ENCODE measurements at places on chromosomes 11 and 22.
A peak's percentile ranks its signal among the peaks of the same experiment; 100 is the strongest.

DNA sequence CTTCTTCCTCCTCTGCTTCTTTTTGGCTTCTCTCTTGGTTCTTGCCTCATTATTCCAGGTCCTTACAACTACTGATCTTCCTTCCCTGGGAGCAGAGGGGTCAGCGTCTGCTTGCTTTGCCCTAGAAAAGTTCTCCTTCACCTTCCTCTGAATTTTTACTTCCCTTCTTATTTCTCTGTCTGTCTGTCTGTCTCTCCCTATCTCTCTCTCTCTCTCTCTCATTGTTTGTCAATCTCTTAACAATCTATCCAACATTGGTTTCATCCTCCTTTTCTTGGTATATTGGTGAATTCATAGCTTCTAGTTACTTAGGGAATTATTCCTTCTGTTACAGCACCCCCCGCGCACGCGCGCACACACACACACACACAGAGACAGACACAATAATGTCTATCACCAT is 559.1 kb downstream of the MN1 start:
- DNase-seq = no peak

DNA sequence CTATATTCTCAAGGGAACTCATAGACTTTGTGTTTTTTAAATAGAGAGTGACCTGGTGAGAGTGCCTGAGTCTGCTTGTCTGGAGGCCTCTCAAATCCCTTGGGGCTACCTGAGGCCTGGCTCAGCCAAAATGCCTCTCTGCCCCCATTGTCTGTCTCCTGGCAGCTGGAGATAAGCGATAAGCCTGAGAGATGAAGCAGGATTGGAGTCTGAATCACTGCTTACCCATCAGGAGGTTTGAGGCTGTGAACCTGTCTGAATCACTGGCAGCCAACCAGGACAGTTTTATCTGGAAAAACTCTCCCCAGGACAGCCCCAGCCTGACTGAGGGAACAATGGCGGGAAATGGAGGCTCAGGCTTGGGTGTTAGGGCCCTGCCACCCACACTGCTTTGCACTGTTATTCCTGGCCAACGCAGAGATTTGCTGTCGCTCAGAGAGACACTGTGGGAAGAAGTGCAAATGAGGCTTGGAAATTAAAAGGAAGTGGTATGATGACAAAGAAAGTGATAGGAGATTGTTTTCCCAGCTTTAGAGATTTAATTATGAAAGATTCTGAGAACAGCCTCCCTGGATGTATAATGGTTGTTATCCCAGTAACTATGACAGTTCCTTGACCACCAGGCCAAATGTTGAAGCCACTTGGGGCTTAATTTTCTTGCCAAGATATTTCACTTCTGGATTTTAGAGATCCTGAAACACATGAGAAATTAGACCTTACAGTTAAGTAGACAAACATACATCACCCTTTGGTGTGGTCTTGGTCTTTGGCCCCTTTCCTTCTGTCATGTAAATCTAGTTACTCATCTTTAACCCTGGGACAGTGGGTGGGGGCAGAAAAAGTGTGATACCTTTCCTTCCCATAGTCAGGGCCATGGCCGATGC is 102.1 kb downstream of the RASSF10 start:
- DNase-seq = no peak

GRCh38 chr11:113289431-113290187 is 24.8 kb upstream of the TTC12 start:
- DNase-seq = peak; percentile 50

DNA sequence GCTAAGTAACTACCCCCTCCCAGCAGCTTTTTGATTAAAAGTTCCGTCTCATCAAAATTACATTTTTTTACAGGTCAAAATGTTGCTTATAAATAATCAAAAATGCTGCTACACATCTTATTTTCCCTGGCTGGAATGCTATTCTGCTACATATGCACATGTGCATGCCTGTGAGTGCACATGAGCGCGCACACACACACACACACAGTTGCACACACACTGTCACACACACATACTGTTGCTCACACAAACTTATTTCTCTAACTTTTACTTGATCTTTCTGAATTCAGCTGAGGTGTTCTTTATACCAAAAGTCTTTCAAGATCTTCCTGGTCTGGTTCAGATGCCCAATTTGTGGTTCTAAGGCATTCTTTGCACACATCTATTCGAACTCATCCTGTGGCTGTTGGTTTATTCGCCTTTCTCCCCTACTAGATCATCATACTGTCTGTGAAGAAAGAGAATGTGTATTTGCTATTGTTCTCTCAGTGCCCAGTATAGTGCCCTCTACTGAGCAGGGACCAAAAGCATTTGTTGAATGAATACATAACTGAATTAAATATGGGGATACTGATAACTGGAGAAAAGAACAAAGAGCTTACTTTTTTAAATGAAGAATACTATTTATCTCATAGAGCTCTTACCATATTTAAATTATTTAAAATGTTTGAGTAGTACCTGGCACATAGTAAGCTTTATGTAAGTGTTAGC is 68.1 kb upstream of the CCDC179 start:
- DNase-seq = no peak

DNA sequence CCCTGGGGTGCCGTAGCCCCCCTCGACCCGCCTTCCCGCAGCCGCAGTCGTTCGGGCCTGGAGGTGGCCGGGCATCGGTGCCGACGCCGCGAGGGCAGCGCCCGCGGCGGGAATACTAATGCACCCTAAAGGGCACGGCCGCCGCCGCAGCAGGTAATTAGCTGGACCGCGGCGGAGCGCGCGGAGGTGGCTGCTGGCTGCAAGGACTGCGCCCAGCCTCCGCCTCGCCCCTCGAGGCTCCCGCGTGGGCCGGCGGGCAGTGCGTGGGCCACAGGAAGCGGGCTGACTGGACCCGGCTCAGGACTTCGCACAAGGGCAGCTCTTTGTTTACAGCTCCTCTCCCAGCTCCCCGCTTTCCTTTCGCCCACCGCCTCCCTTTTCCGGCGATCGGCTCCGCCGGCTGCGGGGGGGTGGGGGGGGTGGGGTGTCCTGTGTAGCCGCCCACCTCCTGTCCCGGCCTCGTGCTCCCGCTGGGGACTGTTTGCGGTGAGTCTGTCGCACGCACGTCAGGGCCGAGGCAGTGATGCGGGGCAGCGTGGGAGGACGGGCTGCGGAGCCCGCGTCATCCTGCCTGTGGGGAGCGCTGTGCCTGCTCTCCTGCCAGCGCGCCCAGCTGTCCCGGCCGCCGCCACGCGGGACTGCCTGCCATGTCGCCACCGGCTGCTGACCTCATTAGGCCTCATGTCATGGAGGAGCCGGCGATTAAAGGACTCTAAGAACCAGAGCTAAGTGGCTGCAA is 53.2 kb downstream of the GRIK4 start:
- no peak for DNase-seq

DNA sequence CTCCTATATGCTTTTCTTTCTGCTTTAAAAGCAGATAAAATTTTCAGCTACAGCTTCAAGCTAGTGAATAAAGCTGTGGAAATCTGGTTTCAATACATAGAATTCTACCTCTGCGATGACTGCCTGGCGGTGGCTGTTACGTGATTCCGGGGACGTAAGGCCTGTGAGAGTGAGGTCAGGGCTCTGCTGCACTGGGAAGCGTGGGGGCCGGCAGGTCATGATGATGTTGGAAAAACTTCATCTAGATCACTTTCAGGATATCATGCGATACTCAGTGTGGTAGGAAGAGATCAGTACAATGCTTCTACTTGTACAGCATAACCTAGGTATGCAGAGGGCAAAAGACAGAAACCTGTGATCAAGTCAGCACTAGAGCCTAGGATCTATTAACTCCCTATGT is 546.8 kb upstream of the B3GAT1 start:
- DNase-seq = no peak

GRCh38 chr22:37310075-37310606 is 27.8 kb downstream of the CYTH4 start:
- DNase-seq = no peak

DNA sequence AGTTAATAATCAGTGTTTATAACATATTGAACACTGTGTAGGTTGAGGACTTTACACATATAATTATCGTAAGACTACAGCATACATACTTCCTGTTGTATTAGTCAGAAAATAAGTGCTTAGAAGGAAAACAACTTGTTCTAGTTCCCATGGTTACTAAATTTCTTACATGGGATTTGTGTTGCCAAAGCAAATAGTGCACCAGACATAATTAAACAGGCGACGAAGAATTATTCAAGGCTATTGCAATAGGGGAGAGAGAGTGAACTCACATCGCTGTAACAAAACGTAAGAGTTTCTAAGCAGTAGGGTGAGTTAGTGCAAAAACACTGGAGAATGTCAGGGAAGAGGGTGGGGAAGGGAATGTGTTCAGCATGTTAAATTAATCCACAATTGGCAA is 347.8 kb downstream of the CNTN5 start:
- DNase-seq = no peak

GRCh38 chr11:124394408-124394807 is 4.4 kb downstream of the OR8B3 start:
- DNase-seq = no peak

- DNase-seq = no peak
These were observed 17.5 kb downstream of the CDC45 start for GRCh38 chr22:19497245-19497644.

- no peak for DNase-seq
These were observed 198.0 kb upstream of the PDGFD start for GRCh38 chr11:104361975-104362374.

DNA sequence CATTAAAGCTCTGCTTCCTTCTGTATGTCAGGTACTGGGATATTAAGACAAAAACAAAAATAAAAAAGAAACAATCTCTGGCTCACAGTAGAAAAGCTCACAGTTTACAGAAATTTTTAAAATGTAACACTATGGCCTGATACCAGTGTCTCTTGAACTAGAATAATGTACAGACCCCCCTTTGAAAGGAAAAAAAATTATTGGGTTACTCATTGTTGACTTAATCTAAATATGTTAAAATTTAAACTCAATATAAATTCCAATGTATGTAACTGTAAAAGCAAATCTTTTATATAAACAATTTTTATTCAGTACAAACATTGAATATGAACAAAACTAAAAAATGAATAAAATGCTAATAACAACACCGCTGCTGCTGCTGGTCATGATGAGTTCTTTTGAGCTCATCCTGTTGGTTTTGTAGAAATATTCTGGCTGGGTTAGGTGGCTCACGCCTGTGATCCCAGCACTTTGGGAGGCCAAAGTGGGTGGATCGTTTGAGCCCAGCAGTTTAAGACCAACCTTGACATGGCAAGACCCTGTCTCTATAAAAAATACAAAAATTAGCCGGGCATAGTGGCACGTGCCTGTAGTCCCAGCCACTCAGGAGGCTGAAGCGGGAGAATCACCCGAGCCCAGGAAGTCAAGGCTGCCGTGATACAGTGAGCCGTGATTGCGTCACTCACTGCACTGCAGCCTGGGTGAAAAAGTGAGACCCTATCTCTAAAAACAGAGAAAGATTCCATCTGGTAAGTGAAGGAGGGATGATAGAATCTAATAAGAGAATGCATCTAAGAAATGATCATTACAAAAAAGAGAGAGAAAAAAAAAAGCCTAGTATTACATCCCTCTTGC is 11.8 kb upstream of the KCNE3 start:
- no peak for DNase-seq

DNA sequence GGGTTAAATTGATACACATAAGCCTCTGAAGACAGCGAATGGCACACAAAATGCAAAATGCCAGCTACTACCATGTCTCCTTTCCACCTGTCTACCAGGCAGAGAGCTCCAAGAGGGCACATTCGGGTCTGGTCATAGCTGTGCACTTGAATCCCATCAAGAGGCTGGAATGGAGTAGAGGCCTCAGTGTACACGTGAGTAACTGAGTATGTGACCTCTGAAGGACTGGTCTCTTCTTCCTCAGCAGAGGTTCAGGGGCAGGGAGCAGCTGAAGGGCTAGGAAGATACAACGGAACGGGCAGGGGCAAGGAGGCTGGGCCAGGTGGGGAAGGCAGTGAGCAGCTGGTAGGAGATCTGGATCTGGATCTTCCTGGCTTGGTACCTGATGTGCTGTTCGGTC is 56.3 kb upstream of the PHOX2A start:
- DNase-seq = no peak

DNA sequence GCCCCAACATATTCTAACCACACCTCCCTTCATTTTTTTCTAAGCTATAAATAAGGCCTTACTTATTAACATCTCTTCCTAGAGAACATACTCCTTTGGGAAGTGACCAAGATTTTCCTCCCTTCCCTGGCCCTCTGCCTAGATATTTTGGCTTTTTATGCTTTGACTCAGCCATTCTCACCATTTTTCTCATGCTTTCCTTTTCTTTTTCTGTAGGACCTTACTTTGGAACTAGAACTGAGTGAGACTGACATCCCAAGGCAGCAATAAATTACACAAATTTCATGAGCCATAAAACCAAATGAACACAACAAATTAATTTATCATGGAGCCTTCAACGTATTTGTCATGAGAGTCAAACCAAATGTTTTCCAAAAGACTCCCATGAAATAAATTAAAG is 142.7 kb upstream of the CTSC start:
- DNase-seq = no peak

- DNase-seq = no peak
These were observed 7.1 kb upstream of the ENDOD1 start for GRCh38 chr11:95082576-95083001.

DNA sequence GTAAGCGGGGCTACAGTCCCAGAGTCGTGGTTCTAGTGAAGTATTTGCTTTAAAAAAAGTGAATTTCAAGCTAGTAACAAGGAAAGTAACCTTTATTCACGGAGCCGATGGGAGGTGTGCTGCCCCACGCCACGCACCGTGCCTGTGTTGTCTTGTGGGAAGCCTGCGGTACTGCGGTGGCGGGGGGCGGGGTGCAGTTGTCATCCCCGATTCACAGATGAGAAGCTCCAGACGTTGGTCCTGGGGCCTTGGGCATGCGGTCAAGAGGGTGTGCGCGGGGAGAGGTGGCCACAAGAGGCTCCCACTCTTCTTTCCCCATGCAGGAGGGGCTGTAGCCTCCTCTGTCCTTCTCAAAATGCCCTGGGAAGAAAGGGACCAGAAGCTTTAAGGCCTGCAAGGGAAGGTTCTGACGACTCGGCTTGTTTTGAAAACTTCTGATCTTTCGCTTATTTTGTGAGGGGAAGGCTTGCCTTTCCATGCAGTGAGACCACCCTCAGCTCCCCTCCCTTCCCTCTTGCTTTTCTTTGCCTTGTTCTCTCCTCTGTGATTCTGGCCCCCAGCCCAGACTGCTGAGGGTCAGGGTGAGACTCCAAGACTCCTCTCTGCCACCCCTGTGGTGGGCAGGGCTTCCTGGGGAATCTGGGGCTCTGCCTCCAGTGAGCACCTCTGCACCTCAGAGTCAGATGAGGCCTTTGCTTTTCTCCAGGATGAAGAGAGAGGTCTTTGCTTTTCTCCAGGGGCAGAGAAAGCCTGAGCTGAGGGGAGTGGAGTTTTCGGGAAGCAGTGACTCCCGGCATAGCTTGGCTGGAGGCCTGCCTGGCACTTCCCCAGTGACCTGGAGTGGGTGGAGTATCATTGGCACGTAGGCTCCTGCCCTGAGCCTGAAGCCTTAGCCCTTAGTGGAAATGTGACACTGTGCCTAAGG is 6.2 kb downstream of the GLB1L3 start:
- DNase-seq = no peak

- no peak for DNase-seq
These were observed 43.9 kb downstream of the ADM start for GRCh38 chr11:10348650-10349280.

Measured in CD4-positive, alpha-beta T cell treated with Interleukin-6 for 4 hours (primary cell).